ENCODE measurements at places on chromosomes 12 and 14. TPM values are rescaled to one million over a fixed set of nuclear protein-coding genes. Genes with fewer than 3 reads are reported as not detected.

Gene MYL6B
- 77.3 TPM for total RNA-seq

Gene BCAT1
- total RNA-seq = 154 TPM

Gene TSPAN19
- total RNA-seq = not detected

DNA sequence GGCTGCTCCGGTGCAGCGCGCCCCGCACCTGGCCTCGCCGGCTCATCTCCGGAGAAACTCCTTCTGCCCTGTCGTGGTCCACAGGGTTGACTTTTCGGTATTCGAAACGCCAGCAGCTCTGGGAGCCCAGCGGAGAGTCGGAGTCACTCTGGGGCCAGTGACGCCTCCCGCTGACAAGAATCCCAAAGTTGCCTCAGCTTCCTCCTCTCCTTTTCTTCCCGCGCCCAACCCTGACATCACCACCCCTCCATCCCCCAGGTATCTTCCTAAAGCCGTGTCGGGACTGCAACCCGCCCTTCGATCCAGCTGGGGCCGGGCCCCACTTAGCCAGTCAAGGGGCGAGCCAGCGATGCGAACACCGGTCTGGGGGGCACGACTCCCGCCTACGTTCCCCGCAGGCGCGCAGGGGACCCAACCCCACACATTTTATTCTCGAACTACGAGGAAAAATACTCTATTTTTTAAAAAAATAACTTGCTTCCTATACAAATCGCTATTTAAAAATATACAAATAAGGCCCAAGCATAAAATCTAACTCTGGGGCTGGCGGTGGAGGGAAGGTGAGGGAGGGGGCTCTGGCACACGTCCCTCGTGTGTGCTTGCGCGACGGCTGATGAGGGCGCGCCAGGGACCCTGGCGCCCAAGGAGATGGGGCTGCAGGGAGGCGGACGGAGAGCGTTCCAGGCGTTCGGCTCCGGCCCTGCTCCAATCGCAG lies 2.1 kb downstream of the NKX2-8 start:
- H3K36me3 ChIP-seq = no peaks in the 10 kb centered on the region
- peaks cover 2% of the 10 kb centered on the region for H3K27me3 ChIP-seq
- DNase-seq = no peak
- H3K27ac ChIP-seq = no peak overlapping the region

- no peak for DNase-seq
- H3K36me3 ChIP-seq = no peaks in the 10 kb centered on the region
- peaks cover 11% of the 10 kb centered on the region for H3K27me3 ChIP-seq
Measured at GRCh38 chr12:115860619-115861018, 416.9 kb downstream of the MED13L start.

- no peak overlapping the region for H3K27ac ChIP-seq
- H3K4me3 ChIP-seq = no peak overlapping the region
- no peaks in the 10 kb centered on the region for H3K4me1 ChIP-seq
Measured at GRCh38 chr14:22305607-22306006, 283.4 kb downstream of the DAD1 start.

GRCh38 chr12:14795028-14795448 lies 8.2 kb downstream of the WBP11 start:
- no peak overlapping the region for H3K4me3 ChIP-seq
- no peaks in the 10 kb centered on the region for H3K4me1 ChIP-seq
- no peak for DNase-seq

GRCh38 chr14:49549881-49550280 lies 36.3 kb downstream of the RPS29 start:
- H3K27ac ChIP-seq = no peak overlapping the region
- H3K27me3 ChIP-seq = no peaks in the 10 kb centered on the region
- H3K36me3 ChIP-seq = no peaks in the 10 kb centered on the region
- no peaks in the 10 kb centered on the region for H3K4me1 ChIP-seq

- H3K36me3 ChIP-seq = peaks cover 19% of the 10 kb centered on the region
- no peak overlapping the region for H3K27ac ChIP-seq
- no peak overlapping the region for H3K4me3 ChIP-seq
- peaks cover 5% of the 10 kb centered on the region for H3K4me1 ChIP-seq
- DNase-seq = no peak
Measured at GRCh38 chr14:54698966-54699530, 132.1 kb downstream of the SAMD4A start.

DNA sequence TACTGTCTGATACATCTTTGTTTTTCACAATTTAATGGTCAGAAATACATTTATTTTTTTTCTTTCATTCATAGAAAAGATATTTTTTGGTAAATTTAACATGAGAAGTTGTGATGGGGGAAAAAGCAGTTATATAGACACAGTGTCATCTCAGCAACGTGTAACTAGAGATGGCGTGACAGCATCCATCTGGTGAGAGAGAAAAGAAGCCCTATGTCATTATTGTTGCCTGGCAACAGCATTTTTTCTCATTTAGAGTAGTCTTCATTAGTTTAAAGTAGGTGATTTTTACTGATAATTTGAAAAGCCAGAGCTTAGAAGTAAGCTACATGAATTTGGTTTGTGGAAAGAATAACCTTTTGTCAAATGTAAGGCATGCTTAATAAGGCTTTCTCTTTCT lies 128.6 kb downstream of the ACSS3 start:
- no peak overlapping the region for H3K27ac ChIP-seq
- DNase-seq = no peak
- no peaks in the 10 kb centered on the region for H3K36me3 ChIP-seq
- no peaks in the 10 kb centered on the region for H3K4me1 ChIP-seq
- no peak overlapping the region for H3K4me3 ChIP-seq
- H3K27me3 ChIP-seq = no peaks in the 10 kb centered on the region

GRCh38 chr12:51827925-51828818 lies 20.3 kb downstream of the FIGNL2 start:
- H3K4me1 ChIP-seq = peaks cover 12% of the 10 kb centered on the region
- peak; percentile 53 for DNase-seq
- no peak overlapping the region for H3K27ac ChIP-seq
- peaks cover 20% of the 10 kb centered on the region for H3K27me3 ChIP-seq
- H3K36me3 ChIP-seq = no peaks in the 10 kb centered on the region

DNA sequence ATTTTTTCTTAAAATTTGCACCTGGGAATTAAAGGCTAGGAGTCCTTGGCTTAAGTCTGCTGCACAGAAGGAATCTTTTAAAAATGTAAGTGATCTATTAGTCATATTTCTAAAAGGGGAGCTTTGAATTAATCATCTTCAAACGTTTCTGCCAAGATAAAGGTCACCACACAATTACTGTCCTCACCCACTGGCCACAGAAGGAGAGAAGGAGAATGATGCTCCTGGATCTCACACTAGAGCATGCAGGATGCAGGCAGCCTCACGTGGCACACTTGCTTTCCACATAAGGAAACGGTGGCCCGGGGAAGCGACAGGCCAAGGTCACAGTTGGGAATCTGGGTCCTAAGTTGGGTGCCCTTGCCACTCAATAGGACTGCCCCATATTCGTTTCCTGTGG lies 16.9 kb downstream of the PLEKHG7 start:
- H3K27ac ChIP-seq = no peak overlapping the region
- peaks cover 6% of the 10 kb centered on the region for H3K27me3 ChIP-seq
- DNase-seq = no peak
- H3K4me3 ChIP-seq = no peak overlapping the region
- H3K36me3 ChIP-seq = no peaks in the 10 kb centered on the region

GRCh38 chr12:87117526-87117925 lies 861.3 kb upstream of the MGAT4C start:
- H3K27me3 ChIP-seq = no peaks in the 10 kb centered on the region
- H3K4me3 ChIP-seq = no peak overlapping the region
- DNase-seq = no peak
- no peak overlapping the region for H3K27ac ChIP-seq
- no peaks in the 10 kb centered on the region for H3K4me1 ChIP-seq
- H3K36me3 ChIP-seq = no peaks in the 10 kb centered on the region

All from K562 (cell line).